ENCODE measurements at places on chromosomes 7 and 10.

DNA sequence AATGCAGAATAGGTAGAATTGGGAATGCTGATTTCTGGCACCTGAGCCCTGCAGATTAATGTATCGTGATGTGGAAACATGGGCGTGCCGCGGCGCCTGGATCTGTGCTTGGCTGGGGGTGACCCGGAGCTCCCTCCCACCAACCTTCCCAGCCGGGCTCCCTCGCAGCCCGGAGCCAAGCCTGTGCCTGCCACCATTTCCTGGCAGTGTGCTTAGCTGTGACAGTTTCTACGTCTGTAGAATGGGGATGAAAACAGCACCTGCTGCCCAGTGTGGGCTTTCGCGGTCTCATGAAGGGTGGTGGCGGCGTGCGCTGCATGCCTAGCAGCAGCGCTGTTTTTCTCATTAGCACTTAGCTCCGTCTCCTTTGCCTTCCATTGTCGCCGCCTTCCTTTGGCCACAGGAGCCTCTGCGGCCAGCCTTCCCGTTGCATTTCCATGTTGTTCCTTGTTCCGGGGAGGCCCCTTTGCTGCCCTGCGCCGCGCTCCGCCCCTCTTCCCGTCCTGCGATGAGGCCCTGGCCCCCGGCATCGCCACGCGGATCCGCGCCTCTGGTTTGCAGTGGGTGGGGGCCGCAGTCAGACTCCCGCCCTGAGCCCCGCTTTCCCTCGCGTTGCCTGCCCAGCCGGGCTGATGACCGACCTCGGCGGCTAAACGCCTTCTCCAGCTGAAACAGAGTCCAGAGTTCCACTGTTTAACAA is 84.2 kb downstream of the CUL1 start:
- no peak for DNase-seq

- DNase-seq: peak; percentile 85
These were observed 102.1 kb downstream of the RTKN2 start for GRCh38 chr10:62166331-62167131.

- no peak for DNase-seq
These were observed 32.0 kb upstream of the MXI1 start for GRCh38 chr10:110175406-110175805.

DNA sequence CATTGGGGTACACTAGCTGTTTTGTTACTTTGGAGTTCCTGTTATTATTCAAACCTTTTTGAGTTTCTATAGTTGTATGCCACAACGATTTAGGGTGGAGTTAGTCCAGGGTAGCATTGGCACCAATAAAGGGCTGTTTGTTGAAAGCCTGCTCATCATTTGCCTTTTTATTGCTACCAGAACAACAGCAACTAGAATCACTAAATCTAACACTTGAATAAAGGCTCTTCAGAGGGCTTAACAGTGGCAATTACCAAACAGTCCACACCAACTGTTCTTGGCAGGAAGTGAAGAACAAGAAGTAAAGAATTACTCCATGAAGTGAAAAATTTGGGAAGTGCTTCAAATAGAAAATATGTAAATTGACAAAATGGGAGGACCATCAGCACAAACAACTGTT is 621.4 kb downstream of the PHTF2 start:
- DNase-seq: no peak

- no peak for DNase-seq
These were observed 565 bp downstream of the ATP5MK start for GRCh38 chr10:103395754-103396066.

DNA sequence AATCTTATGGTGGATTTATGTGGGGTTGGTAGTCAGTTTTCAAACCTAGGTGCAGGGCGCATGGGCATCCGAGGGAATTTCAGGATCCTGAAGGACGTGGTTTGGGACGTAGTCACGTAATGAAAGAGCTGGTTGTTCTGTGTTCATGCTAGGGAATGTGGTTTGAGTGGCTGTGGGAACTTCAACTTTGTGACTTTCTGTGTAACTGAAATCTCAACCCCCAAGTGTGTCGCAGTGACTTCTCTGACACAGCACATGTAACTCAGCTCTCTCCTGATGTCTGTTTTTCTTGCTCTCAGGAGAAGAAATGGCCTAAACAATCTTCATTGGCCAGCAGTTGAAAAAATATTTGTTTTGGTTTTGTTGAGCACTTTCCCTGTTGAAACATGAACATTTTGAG is 199.0 kb downstream of the PTEN start:
- no peak for DNase-seq

DNA sequence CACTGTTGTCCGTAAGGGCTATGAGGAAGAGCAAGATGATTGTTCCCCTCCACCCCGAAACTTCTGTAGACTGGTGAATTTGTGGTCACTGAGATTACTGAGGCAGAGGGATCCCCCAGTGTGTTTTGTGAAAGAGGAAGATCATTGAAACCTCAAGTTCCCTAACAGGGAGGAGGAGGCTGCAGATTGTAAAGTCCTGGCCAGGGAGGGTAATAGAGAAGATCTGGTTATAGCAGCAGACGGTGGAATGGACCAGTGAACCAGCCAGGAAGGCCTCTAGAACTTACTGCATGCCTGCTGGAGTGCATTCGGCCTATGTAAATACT is 31.1 kb downstream of the LMTK2 start:
- no peak for DNase-seq

All from fibroblast of skin of left quadriceps (primary cell).